ENCODE measurements at places on chromosomes 16 and 17. TPM values are rescaled to one million over a fixed set of nuclear protein-coding genes. Genes with fewer than 3 reads are reported as not detected.

COQ9 gene
- total RNA-seq = 52.7 TPM

SPAG5 gene
- total RNA-seq = 101 TPM

ANKRD40CL gene
- not detected for total RNA-seq

KRTAP9-2 gene
- total RNA-seq = not detected

RAB40C gene
- total RNA-seq = 18.0 TPM

TLCD1 gene
- 3.8 TPM for total RNA-seq

RAB37 gene
- 0.11 TPM for total RNA-seq

ZNF205 gene
- 24.1 TPM for total RNA-seq

CDRT15 gene
- not detected for total RNA-seq

TMIGD1 gene
- total RNA-seq = not detected

TPSD1 gene
- total RNA-seq = not detected

VAT1L gene
- 18.7 TPM for total RNA-seq

MT3 gene
- total RNA-seq = 0.44 TPM

HOXB3 gene
- 3.0 TPM for total RNA-seq

HEATR9 gene
- total RNA-seq = not detected

Data from uterine smooth muscle cell (primary cell).